ENCODE measurements at places on chromosomes 7 and 10. TPM values are rescaled to one million over a fixed set of nuclear protein-coding genes. Genes with fewer than 3 reads are reported as not detected.

DNA sequence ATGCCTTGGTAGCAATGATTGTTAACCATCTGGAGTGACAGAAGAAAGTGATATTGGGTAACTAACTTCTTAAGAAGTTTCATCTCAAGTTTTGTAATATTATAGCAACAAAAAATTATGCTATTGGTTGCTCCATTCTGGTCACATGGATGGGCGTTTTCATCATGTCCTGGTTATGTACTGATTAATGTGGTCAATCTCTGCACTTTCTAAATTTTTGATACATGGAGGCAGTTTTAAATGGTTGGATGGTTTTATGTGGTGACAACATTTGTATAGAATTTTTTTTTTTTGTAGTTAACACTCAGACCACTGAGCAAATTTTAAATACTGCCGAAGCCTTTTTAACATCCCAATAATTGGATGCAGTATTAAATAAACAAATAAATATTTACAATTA lies 55.2 kb upstream of the CCAR1 start:
- no peak for DNase-seq

DNA sequence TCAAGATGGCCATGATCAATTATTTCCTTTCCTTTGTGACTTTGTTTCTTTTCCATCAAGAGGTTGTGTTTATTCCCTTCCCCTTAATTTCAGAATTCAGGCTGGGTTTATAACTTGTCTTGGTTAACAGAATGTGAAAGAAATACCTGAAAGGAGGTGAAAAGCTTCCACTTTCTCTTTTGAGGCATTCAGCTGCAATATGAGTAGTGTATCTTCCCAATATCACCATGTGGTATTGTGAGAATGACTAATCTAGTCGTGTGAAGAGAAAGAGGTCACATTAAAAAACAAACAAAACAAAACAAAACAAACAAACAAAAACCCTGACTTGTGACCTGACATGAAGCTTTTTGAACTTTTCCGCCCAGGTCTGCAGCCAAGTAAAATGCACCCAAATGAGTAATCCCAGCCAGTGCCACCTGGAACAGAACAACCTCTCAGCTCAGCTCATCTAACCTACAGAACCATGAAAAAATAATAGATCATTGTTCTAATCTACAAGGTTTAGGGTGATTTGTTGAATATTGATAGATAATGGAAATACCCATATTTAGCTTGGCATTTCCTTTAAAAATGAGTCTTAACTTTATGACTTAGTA lies 70.8 kb upstream of the TEX47 start:
- no peak for DNase-seq

- no peak for DNase-seq
Observed at GRCh38 chr7:141349338-141349737, 201.9 kb upstream of the AGK start.

DNA sequence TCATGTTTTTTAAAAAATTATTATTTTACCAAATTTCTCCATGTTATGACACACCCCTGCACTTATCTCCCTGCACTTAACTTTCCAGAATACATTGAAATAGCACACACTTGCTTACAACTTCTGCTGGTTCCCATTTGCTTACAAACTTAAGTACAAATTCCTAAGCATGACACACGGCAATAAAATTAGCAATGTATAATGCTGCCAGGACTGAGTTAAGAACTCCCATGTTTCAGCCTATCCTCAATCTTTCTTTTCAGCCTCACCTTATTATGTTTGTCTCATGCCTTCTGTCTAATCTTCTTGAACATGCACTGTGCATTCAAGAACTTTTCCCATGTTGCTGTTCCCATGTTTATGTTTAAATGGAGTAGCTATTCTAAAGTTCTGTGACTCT lies 40.8 kb downstream of the PRPS1L1 start:
- DNase-seq: no peak

GRCh38 chr7:144391014-144391413 lies 12.5 kb downstream of the NOBOX start:
- no peak for DNase-seq

DNA sequence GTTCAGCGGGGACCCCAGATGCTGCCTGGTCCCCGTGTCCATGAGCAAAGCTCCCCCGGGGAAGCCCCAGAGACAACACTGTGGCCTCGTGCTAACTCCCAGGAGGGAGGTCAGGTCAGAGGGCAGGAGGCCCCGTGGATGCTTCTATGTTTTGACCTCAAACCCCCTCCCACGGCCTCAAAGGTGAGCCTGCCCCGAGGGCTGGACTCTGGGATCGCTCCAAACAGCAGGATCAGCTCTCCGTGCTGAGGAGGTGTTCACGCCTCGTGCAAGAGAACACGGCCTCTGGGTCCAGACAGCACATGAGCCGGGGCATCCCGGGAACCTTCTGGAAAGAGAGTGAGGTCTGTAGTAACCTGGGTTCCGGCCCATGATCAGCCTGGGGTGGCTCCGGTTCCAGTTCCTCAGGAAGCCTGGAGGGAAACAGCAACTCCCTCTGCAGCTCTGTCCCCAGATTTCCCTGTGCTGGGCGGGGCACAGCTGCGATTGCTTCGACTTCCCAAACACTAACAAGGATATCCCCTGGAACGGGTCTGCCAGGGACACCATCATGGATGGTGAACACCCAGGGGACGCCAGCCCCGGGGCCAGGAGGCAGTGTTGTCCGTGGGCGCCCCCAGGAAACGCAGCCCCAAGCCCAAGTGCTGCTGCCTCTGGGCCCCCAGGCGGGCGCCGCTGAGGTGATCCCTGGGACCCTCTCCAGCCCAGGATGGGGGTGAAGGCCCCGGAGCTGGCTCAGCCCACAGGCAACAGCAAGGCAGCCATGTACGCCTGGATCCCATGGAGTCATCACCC lies 18.0 kb upstream of the INPP5A start:
- peak; percentile 49 for DNase-seq

GRCh38 chr10:80964955-80965614 lies 427.4 kb downstream of the SH2D4B start:
- no peak for DNase-seq

GRCh38 chr7:151099486-151100211 lies 13.4 kb downstream of the AGAP3 start:
- no peak for DNase-seq

The CRTAC1 gene
- total RNA-seq: 0.28 TPM

Measured in left lobe of liver (tissue), 2 donors.